ENCODE measurements at places on chromosomes 2 and 18.

- no peaks in the 10 kb centered on the region for H3K36me3 ChIP-seq
- no peaks in the 10 kb centered on the region for H3K27me3 ChIP-seq
- H3K4me1 ChIP-seq, result no peaks in the 10 kb centered on the region
- H3K4me3 ChIP-seq, result no peak overlapping the region
- no peak overlapping the region for H3K27ac ChIP-seq
Measured at GRCh38 chr18:55906536-55906935, 318.5 kb upstream of the TCF4 start.

GRCh38 chr2:101983486-101983885 lies 8.3 kb upstream of the IL1R2 start:
- peaks cover 8% of the 10 kb centered on the region for H3K36me3 ChIP-seq
- no peak overlapping the region for H3K27ac ChIP-seq
- H3K27me3 ChIP-seq, result no peaks in the 10 kb centered on the region
- no peak for DNase-seq

- DNase-seq, result no peak
- no peaks in the 10 kb centered on the region for H3K36me3 ChIP-seq
- H3K4me1 ChIP-seq, result peaks cover 19% of the 10 kb centered on the region
- no peak overlapping the region for H3K27ac ChIP-seq
- H3K4me3 ChIP-seq, result no peak overlapping the region
- H3K27me3 ChIP-seq, result no peaks in the 10 kb centered on the region
Measured at GRCh38 chr2:8148260-8149006, 533.4 kb upstream of the ID2 start.

- no peak for DNase-seq
- H3K36me3 ChIP-seq, result no peaks in the 10 kb centered on the region
- H3K27ac ChIP-seq, result no peak overlapping the region
- H3K4me1 ChIP-seq, result peaks cover 5% of the 10 kb centered on the region
- no peak overlapping the region for H3K4me3 ChIP-seq
Measured at GRCh38 chr2:65453916-65454315, 21.5 kb upstream of the SPRED2 start.

DNA sequence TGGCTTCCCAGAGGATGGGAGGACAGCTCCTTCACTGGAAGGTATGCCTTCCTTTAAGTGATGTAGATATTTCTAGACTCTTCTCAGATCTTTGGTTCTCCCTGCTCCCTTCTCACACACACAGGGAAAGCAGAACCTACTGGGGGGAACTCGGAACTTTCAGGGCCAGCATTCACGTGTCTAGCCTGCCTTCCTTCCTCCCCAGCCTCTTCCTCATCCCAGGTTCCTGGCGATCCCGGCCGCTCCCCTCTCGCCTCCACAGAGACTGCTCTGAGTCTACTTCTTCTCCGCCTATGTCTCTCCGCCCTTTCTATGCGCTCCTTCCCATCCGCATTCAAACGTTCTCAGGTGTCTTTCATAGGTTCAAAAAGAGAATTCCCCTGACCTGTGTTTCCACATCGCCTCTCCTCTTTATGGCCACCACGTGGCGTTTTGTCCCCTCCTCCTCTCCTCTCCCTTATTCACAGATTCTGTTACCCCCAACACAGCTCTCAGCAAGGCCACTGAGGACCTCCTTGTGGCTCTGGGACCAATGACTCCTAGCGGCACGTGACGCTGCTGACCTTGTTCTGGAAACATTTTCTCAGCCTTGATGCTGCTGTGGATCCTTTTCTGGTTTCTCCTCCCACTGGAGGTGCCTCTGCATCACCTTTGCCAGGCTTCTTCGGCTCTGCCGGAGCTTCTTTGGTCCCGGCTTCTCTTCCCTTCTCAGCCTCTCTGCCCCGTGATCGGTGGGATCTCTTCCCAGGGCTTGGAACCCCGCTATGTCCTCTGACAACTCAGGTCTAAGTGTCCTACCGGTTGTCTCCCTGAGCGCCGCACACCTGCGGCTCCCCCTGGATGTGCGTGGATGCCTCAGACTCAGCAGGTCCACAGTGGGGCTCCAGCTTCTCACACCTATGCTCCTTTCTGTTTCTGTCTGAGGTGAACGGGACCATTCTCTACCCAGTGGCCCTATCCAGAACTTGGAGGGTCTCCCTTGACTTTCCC lies 77.5 kb downstream of the VAPA start:
- no peak overlapping the region for H3K27ac ChIP-seq
- peak overlapping the region; percentile 13 for H3K4me3 ChIP-seq
- no peaks in the 10 kb centered on the region for H3K27me3 ChIP-seq
- DNase-seq, result peak; percentile 39
- H3K4me1 ChIP-seq, result peaks cover 30% of the 10 kb centered on the region
- no peaks in the 10 kb centered on the region for H3K36me3 ChIP-seq

DNA sequence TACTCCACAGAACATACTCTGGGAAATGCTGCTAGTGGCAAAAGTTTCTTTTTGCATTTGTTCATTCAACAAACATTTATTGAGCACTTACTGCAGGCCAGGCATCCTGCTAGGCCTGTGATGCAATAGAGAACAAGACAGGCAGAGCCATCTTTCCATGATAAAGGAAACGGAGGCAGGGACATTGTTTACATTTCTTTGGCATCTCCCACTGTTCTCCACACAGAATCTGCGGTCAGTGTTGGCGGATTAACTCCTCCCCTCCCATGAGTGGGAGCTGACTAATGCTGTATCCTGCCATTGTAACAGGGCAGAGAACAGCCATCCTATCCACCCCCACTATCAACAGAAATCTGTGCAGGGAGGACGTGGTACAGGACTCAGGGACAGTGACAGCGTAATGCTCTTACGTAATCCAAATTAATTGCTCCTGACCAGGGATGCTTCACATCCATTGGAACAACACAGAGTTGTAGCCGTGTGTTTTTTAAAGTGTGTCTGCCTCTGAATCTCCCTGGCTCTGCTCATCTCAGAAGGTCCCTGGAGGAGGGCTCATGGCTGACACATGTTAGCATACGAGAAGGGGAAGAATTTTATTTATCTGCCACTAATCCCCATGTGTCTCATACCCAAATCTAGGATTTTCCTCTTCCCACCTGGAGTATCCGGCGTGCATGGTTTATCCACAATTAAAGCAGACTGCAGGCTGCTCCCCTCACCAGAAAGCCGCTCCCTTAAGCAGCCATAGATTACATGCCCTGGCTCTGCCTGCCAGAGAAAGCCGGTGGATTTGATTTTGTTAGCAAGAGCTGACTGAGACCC lies 32.3 kb downstream of the STEAP3 start:
- H3K4me3 ChIP-seq, result no peak overlapping the region
- no peaks in the 10 kb centered on the region for H3K27me3 ChIP-seq
- no peak for DNase-seq
- H3K36me3 ChIP-seq, result peaks cover 71% of the 10 kb centered on the region
- H3K27ac ChIP-seq, result no peak overlapping the region
- no peaks in the 10 kb centered on the region for H3K4me1 ChIP-seq

DNA sequence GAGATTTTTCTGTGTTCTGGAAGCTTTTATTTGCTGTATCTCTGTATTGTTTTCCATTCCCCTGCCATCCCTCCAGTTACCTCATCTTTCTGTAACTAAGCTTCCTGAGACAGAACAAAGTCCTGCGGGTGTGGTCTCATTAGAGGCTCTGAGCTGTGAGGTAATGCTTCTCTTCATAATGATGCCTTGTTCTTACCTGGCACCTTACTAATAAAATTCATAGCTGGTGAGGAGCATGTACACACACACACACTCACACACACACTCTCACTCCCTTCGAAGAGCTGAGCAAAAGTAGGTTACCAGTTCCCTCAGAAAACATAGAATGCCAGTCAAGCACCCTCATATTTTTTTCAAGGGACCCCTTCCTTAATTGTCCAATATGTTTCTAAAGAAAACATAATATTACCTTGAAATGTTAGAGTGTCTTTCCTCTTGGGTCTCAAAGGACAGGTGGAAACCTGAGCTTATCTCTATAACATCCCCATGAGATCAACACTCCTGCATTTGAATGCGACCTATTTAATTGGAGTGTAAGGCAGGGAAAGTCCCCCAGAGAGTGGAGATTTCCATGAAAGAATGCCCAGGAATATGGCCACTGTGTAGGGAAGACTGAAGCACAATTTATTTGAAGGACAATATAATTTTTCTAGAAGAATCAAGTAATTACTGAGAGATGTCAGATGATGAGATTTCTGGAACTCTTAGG lies 161.6 kb upstream of the NCK2 start:
- H3K36me3 ChIP-seq, result no peaks in the 10 kb centered on the region
- DNase-seq, result no peak
- no peak overlapping the region for H3K27ac ChIP-seq
- H3K27me3 ChIP-seq, result no peaks in the 10 kb centered on the region

DNA sequence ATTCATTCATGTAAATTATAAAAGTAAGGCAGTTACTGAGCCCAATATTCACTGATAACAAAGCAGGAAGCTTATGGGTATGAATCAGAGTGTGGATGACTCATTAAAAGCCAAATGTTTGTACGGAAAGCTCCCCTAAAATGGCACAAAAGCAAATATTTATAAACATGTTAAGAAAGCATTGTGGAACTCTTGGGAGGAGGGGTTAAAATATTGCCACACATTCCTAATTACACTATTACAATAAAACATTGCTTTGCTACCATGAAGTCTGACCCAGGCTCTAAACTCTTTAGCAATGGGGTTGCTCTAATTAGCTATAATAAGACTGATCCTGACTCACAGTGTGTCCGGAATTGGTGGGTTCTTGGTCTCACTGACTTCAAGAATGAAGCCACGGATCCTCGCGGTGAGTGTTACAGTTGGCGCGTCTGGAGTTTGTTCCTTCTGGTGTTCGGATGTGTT lies 110.9 kb downstream of the NAB1 start:
- no peak overlapping the region for H3K27ac ChIP-seq
- no peaks in the 10 kb centered on the region for H3K27me3 ChIP-seq
- no peaks in the 10 kb centered on the region for H3K36me3 ChIP-seq
- no peaks in the 10 kb centered on the region for H3K4me1 ChIP-seq

DNA sequence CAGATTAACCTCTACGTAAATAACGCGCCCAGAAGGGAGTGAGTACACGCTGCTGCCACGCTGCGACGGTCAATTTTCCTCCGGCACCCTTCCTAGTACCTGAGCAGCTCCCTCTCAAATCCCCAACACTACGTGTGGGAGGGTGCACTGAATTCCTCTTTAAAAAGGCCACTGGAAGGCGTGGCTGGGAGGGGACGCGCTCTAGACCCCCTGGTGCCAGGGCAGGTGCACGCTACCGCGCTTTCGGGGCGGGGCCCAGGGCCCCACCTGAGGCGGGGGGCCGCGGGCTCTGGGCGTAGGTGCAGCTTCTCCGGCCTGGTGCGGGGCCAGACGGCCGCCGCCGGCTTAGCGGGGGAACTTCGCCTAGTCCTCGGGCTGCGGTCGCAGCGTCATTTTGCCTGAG lies 668 bp upstream of the ANKRD12 start:
- no peak for DNase-seq
- peak overlapping the region; percentile 79 for H3K4me3 ChIP-seq
- peaks cover 31% of the 10 kb centered on the region for H3K4me1 ChIP-seq
- peak overlapping the region; percentile 96 for H3K27ac ChIP-seq
- no peaks in the 10 kb centered on the region for H3K27me3 ChIP-seq
